A549 treated with DMSO at 1 μM for 4 hours (cell line): ENCODE measurements at places on chromosomes 7 and 10. TPM values are rescaled to one million over a fixed set of nuclear protein-coding genes. Genes with fewer than 3 reads are reported as not detected.

FBH1 gene
- 29.6 to 43.5 TPM (median 40.6 TPM) in 5 replicates for total RNA-seq

EBLN1 gene
- total RNA-seq: 0.19 TPM in 1 of 5 replicates, not detected in the others

OR6V1 gene
- not detected in 5 replicates for total RNA-seq

ELN gene
- 0.06 to 0.14 TPM (median 0.10 TPM) in 5 replicates for total RNA-seq

LRMDA gene
- 3.0 to 4.2 TPM (median 3.9 TPM) in 5 replicates for total RNA-seq

TMEM273 gene
- total RNA-seq: not detected in 5 replicates

TAS2R41 gene
- not detected in 5 replicates for total RNA-seq

COL17A1 gene
- total RNA-seq: 1.8 to 3.2 TPM (median 2.5 TPM) in 5 replicates

CNTNAP2 gene
- total RNA-seq: 0.02 to 0.06 TPM (median 0.06 TPM) in 3 of 5 replicates, not detected in the others

TNS3 gene
- 74.6 to 96.1 TPM (median 89.2 TPM) in 5 replicates for total RNA-seq

KIAA1549 gene
- 6.8 to 9.2 TPM (median 8.1 TPM) in 5 replicates for total RNA-seq

RPA3 gene
- 82.4 to 108 TPM (median 98.7 TPM) in 5 replicates for total RNA-seq

IL15RA gene
- 3.5 to 4.4 TPM (median 4.1 TPM) in 5 replicates for total RNA-seq

FAM221A gene
- 0.15 to 1.6 TPM (median 0.52 TPM) in 5 replicates for total RNA-seq

CPXM2 gene
- total RNA-seq: 0.02 TPM in 1 of 5 replicates, not detected in the others

ENO4 gene
- 0.11 to 0.67 TPM (median 0.34 TPM) in 5 replicates for total RNA-seq

PHYHIPL gene
- total RNA-seq: 0.24 to 0.54 TPM (median 0.33 TPM) in 5 replicates

GRK5 gene
- 11.3 to 14.6 TPM (median 13.4 TPM) in 5 replicates for total RNA-seq

POLR2J3 gene
- total RNA-seq: 17.0 to 40.9 TPM (median 31.8 TPM) in 5 replicates

CYP3A7 gene
- total RNA-seq: not detected in 5 replicates

TUBAL3 gene
- 0.30 to 0.52 TPM (median 0.33 TPM) in 5 replicates for total RNA-seq

TRIM4 gene
- 25.4 to 29.5 TPM (median 27.3 TPM) in 5 replicates for total RNA-seq

FOXP2 gene
- not detected in 5 replicates for total RNA-seq

TMEM236 gene
- total RNA-seq: 0.03 to 0.12 TPM (median 0.07 TPM) in 5 replicates

LDB3 gene
- total RNA-seq: 0.02 to 0.08 TPM (median 0.06 TPM) in 5 replicates

USP54 gene
- total RNA-seq: 10.6 to 15.7 TPM (median 12.9 TPM) in 5 replicates

ASZ1 gene
- total RNA-seq: not detected in 5 replicates

LIPF gene
- total RNA-seq: not detected in 5 replicates

SPDYE6 gene
- not detected in 5 replicates for total RNA-seq

CPVL gene
- total RNA-seq: 0.16 to 0.45 TPM (median 0.25 TPM) in 4 of 5 replicates, not detected in the other

CTAGE4 gene
- total RNA-seq: not detected in 5 replicates
